ENCODE measurements at places on chromosomes 5 and 9. TPM values are rescaled to one million over a fixed set of nuclear protein-coding genes. Genes with fewer than 3 reads are reported as not detected.

- no peak for DNase-seq
Observed at GRCh38 chr9:3507395-3508077, 18.3 kb downstream of the RFX3 start.

The GPR150 gene
- 0.49 TPM for total RNA-seq

GRCh38 chr9:112443200-112443599 is 43.4 kb upstream of the KIAA1958 start:
- no peak for DNase-seq

DNA sequence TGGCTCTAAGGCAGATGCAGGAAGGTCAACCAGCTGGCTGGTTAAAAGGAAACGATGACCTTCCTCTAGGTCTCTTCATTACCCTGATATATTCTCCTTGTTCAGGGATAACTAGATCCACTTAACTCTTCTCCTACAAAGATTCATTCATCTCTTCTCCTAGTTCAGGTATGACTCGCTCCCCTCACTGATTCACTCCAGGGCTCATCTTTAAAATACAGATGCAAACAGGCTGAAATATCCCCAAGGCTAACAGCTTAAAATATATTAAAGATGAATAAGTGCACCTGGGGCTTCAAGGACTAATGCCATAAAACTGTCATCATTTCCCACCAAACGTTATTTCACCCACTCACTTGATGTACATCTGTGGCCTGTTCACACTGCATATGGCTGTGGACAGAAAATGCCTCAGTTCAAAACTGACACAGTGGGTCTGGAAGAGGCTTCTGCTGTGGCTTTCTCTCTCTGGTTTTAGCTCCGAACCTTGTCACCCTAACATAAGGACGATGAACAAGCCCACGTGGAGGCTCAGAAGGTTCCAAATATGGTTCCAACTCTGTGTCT is 366.9 kb downstream of the DEPDC1B start:
- no peak for DNase-seq

DNA sequence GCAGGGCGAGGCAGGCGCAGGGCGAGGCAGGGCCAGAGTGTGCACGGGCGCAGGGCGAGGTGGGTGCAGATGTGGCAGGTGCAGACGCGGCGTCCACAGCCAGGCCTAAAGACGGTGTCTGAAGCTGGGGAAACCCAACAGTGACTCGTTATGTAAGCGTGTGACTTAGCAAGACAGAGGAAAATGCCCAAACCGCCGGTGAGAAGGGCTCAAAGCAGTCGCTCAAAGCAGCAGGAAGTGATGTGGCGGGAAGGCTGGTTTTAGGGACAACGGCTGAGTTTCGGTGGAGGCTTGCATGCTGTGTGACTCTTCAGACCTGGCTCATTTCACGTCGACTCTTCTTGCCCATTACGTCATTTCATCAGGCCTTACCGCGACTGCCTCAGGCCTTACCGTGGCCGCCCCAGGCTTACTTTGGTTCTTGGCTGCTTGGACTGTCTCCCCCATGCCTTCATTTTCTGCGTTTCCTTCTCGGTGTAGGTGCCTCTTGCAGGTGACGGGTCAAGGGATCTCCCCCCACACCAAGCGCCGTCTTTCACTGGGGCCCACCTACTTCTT is 50.5 kb upstream of the EXOC3 start:
- DNase-seq, result peak; percentile 55

DNA sequence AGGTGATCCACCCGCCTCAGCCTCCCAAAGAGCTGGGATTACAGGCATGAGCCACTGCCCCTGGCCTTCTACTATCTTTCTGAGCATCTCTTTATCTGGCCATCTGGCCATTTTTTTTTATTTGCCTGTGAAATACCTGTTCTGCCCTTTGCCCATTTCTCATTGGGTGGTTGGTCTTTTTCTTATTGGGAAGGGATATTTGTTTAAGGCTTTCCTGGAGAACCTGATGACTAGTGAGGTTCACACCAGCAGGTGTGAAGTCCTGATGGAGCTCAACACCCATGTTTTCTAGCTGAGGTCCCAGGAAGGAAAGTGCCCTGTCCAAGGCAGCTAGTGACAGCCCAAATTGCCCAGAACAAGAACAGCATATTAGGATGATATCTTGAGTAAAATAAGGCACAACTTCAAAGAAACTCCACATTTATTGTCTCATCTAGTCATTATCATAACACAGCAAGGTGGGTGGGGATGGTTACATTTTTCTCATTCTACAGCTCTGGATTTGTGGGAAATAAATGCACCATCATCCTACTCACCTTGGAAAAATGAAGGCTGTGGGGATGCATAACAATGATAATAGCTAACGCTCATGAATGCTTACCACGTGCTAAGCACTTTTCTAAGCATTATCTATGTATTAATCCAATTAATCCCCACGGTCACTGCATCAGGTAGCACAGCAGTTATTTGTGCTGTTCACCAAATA is 20.3 kb downstream of the SLC36A3 start:
- DNase-seq, result no peak
